SJCRH30 (cell line): ENCODE measurements at places on chromosomes 16 and 17. TPM values are rescaled to one million over a fixed set of nuclear protein-coding genes. Genes with fewer than 3 reads are reported as not detected.

The SPIRE2 gene
- total RNA-seq: 1.5 and 2.7 TPM in 2 replicates

The NLK gene
- 27.8 and 28.4 TPM in 2 replicates for total RNA-seq

The CDH13 gene
- 30.8 and 34.5 TPM in 2 replicates for total RNA-seq

The ANKRD40CL gene
- total RNA-seq: not detected in 2 replicates

The KRT12 gene
- total RNA-seq: not detected in 2 replicates

The LDHD gene
- 0.08 TPM in 1 of 2 replicates, not detected in the other for total RNA-seq

The ZNF624 gene
- total RNA-seq: 18.0 and 21.0 TPM in 2 replicates

The KRT33B gene
- not detected in 2 replicates for total RNA-seq

The NLRC3 gene
- total RNA-seq: 0.02 and 0.05 TPM in 2 replicates

The CLEC10A gene
- not detected in 2 replicates for total RNA-seq

The PTGES3L gene
- total RNA-seq: 5.5 TPM in 2 replicates

The SULT1A2 gene
- total RNA-seq: not detected in 2 replicates

The PERCC1 gene
- total RNA-seq: 111 and 114 TPM in 2 replicates

The TBC1D3G gene
- not detected in 2 replicates for total RNA-seq

The CSH2 gene
- total RNA-seq: not detected in 2 replicates

The ATP2C2 gene
- total RNA-seq: 5.1 and 6.2 TPM in 2 replicates

The ZACN gene
- total RNA-seq: 0.14 and 0.25 TPM in 2 replicates

The MYH2 gene
- total RNA-seq: 0.04 TPM in 1 of 2 replicates, not detected in the other

The APRT gene
- total RNA-seq: 43.4 and 46.5 TPM in 2 replicates

The TGFB1I1 gene
- total RNA-seq: 12.9 and 13.1 TPM in 2 replicates

The UTS2R gene
- 8.0 and 8.3 TPM in 2 replicates for total RNA-seq

The SOX15 gene
- 0.10 and 0.30 TPM in 2 replicates for total RNA-seq

The CNGB1 gene
- total RNA-seq: not detected in 2 replicates

The CDC42EP4 gene
- 21.7 and 22.2 TPM in 2 replicates for total RNA-seq

The ABCA3 gene
- total RNA-seq: 0.10 TPM in 2 replicates

The LGALS9 gene
- total RNA-seq: 0.05 and 0.22 TPM in 2 replicates

The PLA2G10 gene
- not detected in 2 replicates for total RNA-seq

The IKZF3 gene
- total RNA-seq: not detected in 2 replicates

The GRAPL gene
- 0.40 and 0.48 TPM in 2 replicates for total RNA-seq

The CCL4 gene
- not detected in 2 replicates for total RNA-seq

The GAS2L2 gene
- not detected in 2 replicates for total RNA-seq

The ATP1B2 gene
- total RNA-seq: 0.04 and 0.10 TPM in 2 replicates
